ENCODE measurements at places on chromosomes 3 and 15.

DNA sequence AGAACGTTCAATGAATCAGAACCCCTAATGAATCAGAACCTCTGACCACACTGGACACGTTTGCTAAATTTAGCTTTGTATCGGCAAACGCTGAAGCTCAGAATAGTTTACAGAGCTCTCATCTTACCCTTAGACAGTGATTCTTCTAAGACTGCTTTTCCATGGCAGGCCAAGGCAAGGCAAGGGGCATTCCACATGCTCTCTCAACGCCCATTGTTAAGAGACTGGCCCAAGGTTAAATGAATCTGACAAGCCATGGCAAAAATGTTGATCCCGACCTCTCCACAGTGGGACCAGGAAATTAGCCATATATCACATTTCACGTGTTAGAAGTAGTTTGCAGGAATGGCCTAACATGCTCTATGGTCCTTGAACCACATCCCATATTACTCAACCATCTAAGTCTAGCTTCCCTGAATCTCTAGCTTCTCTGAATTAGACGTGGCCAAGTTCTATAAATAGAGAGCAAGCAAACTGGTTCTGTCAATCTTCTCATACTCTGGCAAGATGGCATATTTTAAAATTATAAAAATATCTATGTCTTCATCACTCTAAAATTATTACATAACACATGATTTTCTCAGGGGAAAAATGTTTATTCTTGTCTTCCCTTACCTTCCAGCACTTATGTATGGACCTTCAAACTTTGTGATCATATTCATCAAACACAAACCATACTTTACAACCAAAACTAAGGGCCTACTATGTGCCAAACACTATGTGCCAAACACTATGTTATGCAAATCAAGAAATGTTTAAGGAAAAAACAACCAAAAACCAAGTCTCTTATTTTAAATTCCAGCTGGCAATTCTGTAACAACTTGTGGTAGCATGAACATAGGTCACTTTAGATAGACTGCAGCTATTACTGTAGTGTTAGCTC is 54.3 kb downstream of the AAGAB start:
- DNase-seq, result no peak

DNA sequence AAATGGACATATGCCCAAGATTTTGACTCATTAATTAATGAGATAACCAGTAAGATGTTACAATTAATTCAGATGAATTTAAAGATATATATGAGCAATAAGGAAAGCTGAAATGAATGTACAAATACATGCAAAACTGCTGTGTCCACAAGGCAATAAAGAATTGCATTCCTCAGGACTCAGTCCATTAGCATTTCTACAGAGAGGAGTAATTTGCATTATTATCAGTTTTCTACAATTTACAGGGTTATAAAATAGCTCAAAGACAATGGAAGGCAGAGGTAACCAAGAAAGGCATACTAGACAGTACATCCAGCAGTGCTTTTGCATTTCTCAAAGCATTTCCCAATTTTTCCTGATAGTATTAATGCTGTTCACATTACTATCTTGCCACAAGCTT is 377.1 kb upstream of the GOLIM4 start:
- DNase-seq, result no peak

GRCh38 chr3:9778143-9779074 is 8.7 kb upstream of the CAMK1 start:
- DNase-seq, result no peak

DNA sequence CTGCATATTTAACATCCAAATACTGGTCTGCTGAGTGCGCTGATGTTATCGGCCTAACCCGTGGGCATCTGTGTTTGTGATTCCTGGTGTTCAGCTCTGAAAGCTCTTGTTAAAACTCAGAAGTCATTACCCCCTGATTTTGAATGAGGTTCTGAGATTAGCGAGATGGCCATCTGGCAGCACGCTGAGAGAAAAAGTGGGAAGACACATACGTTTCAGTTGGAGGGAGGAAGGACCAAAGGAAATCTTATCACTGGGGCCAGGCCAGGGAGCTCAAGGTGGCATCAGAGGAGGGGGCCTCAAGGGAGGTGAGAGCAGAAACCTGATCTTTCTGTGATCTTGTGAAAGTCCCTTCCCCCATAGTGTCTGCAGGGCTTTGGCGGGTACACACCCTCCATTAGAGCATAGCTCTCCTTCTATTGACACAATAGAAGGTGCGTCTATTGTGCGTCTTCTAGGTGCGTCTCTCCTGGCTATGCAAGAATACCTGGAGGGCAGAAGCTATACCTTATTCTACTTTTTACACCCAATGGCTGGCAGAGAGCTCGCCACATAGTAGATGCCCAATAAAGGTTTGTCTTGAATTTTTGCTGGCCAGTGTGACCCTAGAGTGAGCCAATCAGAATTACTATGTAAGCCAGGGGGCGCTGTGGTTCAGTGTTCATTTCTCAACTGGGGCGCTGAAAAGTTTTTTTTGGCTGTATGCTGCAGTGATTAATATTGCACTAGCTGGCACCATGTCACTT is 182.4 kb downstream of the SHQ1 start:
- DNase-seq, result no peak

GRCh38 chr3:97720417-97720816 is 44.1 kb upstream of the ARL6 start:
- no peak for DNase-seq

GRCh38 chr3:99875581-99875928 is 57.9 kb downstream of the CMSS1 start:
- peak; percentile 40 for DNase-seq

- DNase-seq, result no peak
Measured at GRCh38 chr3:141065258-141065657, 14.1 kb downstream of the SPSB4 start.
